Upper lobe of left lung (tissue), 6 donors: ENCODE measurements at places on chromosomes 7 and 10. TPM values are rescaled to one million over a fixed set of nuclear protein-coding genes. Genes with fewer than 3 reads are reported as not detected.

DNA sequence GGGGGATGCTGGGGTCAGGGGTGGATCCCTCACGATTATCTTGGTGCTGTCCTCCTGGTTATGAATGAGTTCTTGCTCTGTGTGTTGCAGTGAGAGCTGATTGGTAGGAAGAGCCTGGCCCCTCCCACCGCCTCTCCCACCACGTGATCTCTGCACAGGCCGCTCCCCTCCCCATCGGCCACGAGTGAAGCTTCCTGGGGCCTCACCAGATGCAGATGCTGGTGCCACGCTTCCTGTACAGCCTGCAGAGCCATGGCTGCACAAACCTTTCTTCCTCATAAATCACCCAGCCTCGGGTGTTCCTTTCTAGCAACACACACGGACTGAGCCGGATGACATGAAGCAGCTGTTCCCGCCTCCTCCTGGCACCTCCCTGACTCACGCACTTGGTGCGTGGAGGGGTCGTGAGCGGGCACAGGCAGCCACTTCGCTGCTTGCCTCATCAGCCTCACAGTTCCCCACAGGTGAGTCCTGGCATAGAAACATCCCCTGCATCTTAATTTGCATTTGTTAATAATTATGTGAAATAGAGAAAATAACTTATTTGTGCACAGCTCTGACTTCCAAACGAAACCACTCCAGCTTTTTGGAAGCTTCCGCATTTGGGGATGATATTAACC, 210.8 kb downstream of the ADARB2 start:
- DNase-seq: no peak

The NKX2-3 gene
- 0.10 TPM for total RNA-seq

The PLA2G12B gene
- 0.61 TPM for total RNA-seq

DNA sequence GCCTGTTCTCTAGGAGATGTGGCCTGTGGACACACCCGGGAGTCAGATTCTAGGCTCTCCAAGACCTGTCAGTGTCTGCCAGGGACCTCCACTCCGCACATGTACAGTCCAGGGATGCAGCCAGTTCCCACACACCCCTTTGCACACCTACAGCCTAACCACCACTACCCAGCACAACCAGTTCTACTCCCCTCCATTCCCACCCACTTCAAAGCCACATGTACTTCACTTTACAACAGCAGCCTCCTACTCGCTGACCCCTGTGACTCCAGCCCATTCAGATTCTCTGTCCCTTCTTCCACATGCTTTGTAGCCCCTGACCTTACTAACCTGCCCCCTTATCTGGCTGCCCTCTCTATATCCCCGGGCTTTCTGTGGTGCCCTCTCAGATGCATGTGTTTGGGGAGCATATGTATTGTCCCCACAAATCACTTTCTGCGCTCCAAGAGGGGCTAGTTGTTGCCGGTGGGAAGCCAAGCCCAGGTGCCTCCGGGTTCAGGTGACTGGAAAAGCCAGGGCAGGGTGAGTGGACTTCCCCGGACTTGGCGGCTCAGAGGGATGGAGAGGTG, 7.2 kb downstream of the LBX1 start:
- no peak for DNase-seq

The OR2A42 gene
- not detected for total RNA-seq

GRCh38 chr10:75208181-75208580, 2.4 kb upstream of the VDAC2 start:
- no peak for DNase-seq

DNA sequence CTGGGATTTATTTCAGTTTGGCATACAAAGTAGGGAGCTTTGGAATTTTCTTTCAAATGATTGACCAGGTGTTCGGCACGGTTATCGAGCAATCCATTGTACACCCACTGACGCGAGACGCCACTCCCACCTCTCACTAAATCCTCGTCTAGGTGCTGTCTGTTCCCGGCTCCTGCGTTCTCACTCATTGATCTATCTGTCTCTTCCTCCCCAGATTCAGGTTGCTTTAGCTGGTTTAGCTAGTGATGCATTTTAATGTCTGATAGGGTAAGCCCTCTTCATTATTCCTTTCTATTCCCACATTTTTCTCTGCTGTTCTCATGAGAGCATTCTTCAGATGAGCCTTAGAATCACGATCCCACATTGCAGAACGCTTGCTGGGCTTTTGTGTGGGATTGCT, 91.7 kb downstream of the ELFN1 start:
- no peak for DNase-seq

The FEZF1 gene
- not detected for total RNA-seq

The DGKB gene
- total RNA-seq: not detected

- DNase-seq: peak; percentile 42
Measured at GRCh38 chr7:39451901-39452300, 114.3 kb upstream of the YAE1 start.

The UCN3 gene
- not detected for total RNA-seq

The COPS6 gene
- 217 TPM for total RNA-seq
